ENCODE measurements at places on chromosomes 1 and 21.

- DNase-seq = no peak
Measured at GRCh38 chr1:185014941-185015340, 30.4 kb upstream of the RNF2 start.

DNA sequence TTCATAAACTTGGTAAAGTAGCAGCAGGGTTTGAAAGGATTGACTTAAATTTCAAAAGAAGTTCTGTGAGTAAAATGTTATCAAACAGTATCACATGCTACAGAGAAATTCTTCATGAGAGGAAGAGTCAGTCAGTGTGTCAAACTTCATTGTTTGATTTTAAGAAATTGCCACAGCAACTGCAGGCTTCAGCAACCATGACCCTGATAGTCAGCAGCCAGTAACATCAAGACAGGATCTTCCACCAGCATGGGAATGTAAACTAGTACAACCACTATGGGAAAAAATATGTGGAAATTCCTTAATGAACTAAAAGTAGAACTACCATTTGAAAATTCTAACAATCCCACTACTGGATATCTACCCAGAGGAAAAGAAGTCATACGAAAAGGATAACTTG is 11.5 kb downstream of the MAEL start:
- DNase-seq = no peak

- no peak for DNase-seq
Measured at GRCh38 chr1:180261524-180262155, 31.6 kb downstream of the LHX4 start.

GRCh38 chr1:99945174-99945573 is 24.6 kb upstream of the SLC35A3 start:
- DNase-seq = no peak

DNA sequence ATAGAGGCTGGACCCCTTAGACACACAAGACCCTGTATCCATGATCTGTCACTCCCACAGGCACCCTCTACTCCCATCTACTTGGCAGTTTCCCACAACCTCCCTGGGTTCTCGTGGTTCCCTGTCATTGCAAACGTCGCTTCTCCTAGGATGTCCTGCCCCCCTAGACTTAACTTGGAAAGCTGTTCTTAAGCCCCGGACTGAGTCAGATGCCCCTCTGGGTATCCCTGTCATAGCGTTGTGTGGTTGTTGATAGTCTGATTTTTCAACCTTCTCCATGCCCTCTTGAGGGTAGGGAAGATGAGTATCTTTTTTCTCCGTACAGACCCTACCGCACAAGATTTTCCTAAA is 11.8 kb downstream of the RCC1 start:
- no peak for DNase-seq

DNA sequence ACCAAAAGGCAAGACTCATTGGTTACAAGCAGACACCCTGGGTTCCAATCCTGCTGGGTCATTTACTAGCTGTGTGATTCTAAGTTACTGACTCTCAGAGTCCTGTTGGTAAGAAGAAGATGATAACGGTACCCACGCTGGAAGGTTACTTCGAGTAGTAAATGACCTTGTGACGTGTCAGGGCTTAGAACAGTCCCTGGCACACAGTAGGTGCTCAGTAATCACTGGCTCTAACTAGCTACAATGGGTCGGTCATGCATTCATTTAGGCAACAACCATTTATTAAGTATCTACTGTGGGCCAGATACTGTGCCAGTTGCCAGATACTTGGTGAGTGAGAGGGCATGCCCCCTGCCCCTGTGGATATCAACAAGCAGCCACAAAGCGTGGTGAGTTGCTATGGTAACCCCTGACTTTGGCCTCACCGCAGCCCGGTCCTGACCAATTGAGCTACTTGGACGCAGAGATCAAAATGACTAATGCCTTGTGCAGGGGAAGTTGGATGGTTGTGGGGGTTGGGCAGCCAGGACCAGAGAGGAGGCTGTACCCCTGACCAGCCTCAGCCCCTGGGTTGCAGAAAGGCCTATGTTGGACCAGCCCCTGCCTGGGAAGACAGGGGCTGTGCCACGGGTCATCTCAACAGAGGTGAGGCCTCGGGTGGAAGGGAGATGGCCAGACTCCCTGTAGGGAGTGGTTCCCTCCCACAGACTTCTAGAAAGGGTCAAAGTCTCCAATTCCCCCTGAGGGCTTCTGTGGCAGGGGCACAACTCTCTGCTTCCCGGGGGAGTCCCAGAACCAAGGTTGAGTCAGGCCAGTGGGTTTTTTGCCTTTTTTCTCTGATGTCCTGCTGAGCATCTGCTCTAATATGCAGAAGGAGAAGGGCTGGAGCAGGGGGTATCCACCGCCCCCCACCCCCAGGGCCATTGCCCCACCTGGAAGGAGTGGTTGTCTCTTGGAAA is 16.0 kb downstream of the DHRS3 start:
- no peak for DNase-seq

- DNase-seq = no peak
Measured at GRCh38 chr1:183792300-183792699, 12.6 kb upstream of the RGL1 start.
